ENCODE measurements at places on chromosomes 4 and X.

DNA sequence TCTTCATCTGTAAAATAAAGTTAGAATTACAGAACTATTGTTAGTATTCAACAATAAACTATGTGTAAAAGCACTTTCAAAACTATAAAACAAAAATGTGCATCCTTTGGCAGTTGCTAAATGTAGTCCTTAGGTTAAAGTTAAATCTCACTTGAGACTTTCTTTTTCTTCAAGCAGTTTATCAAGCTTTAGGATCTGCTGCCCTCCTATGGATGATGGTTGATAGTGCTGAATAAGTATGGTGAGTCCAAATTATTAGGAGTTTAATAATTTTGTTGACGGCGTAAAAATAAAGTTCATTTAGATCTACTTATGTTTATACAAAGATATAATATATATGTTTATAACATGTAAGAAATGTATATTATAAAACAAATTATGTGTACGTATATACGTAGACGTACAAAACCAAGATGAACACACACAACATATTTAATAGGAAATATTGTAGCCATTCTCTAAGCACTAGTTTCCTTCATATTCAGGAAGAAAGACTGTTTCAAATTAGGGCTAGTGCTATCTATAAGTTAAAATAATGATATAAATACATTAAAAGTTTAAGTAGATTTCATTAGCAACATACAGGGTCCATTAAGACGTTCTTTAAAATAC is 22.3 kb downstream of the UGT2A2 start:
- no peak for DNase-seq

- DNase-seq: no peak
These were observed 84.4 kb upstream of the STK26 start for GRCh38 chrX:131938749-131939148.

GRCh38 chr4:102174719-102175189 is 170.5 kb downstream of the SLC39A8 start:
- no peak for DNase-seq

DNA sequence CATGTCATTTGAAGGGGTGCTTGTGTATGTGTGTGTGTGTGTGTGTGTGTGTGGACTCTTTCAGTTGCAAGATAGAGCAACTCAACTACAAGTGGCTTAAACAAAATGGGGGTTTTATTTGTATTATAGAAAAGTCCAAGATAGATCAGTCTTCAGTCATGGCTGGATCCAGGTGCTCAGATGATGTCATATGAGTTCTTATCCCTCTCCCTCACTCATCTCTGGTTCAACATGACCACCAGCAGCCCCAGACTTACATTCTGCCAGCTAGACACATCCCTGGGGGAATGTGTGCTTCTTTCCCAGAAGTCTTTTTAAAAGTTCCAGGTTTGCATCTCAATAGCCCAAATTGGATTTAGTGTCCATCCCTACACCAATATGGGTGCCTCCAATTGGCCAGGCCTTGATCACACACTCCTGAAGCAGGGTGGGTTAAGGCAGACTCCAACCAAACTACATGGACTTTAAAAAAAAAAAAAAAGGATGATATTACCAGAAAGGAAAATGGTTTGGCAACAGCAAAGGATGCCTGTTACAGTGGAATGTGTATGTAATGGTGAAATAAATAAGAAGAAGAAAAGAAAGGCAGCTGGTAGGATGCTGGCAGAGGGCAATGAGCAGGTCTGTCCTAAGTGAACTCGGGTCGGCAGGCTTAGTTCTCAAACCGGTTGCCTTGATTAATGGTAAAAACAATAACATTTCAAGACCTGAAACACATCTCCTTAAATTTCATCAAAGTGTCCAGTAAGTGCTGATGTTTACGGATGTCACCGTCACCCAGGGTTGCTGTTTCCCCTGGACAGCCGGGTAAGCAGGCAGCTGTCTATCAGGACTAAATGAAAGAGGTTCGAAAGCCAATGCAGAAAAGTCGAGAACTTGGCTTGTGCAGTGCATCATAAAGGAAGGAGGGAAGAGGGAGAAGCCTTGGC is 107.7 kb downstream of the SMIM20 start:
- DNase-seq: no peak

GRCh38 chr4:163382178-163382869 is 38.6 kb downstream of the NPY5R start:
- no peak for DNase-seq

GRCh38 chr4:86280246-86280645 is 79.6 kb downstream of the MAPK10 start:
- DNase-seq: no peak

DNA sequence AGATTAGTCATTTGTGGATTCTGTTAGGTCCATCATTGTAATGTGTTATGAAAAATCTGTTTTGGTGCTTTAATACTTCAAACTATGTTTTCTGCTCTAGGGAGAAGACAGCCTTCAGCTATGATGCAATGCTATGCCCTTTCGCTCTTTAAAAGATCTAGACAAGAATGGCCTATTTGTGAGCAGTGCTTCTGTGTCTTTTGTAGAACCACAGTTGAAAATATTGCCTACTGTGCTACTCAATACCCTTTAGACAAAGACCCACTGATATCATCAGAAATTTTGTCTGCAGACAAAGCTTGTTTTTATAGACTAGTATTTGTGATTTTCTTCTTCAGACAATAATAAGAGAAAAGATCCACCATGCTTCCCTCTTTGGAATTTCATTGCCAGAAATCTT is 44.6 kb upstream of the SLITRK2 start:
- no peak for DNase-seq

- no peak for DNase-seq
These were observed 122.6 kb upstream of the BMPR1B start for GRCh38 chr4:94635177-94635576.

DNA sequence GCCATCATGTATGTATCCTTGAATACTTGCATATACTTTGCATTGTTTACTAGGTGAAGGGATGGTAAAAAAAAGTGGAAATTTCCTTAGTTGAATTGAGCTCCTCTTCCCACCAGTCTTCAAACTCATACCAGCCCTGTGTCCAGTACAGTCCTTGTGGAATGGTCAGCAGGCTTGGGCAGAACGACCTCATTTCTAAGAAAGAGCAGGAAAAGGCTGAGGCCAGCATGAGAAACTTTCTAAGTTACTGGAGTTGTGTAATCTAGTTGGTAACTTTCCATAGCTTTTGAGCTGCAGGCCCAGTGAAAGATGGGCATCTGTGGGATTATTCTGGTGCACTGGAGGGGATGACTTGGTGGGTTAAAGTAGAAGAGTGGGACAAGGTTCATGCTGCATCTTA is 87.6 kb downstream of the DCUN1D4 start:
- no peak for DNase-seq

DNA sequence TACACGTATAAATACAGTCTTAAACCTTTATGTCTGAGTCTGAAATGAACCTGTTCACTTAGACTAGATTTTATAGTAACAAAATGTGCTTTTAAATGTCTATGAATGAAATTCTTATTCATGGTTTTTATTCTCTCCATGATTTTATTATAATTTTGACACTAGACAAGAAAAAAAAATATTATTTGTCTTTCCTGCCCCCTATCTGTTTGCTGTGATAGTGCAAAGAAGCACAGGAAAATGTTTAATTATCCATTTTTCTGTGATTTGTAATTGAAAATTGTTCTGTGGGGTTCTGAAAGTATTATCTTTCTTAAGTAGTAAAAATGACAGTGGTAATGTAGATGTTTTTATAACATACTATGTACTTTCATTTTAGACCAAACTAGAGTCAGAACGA is 52.0 kb downstream of the INTS6L start:
- no peak for DNase-seq

GRCh38 chrX:69291116-69291515 is 125.9 kb upstream of the PJA1 start:
- DNase-seq: no peak

DNA sequence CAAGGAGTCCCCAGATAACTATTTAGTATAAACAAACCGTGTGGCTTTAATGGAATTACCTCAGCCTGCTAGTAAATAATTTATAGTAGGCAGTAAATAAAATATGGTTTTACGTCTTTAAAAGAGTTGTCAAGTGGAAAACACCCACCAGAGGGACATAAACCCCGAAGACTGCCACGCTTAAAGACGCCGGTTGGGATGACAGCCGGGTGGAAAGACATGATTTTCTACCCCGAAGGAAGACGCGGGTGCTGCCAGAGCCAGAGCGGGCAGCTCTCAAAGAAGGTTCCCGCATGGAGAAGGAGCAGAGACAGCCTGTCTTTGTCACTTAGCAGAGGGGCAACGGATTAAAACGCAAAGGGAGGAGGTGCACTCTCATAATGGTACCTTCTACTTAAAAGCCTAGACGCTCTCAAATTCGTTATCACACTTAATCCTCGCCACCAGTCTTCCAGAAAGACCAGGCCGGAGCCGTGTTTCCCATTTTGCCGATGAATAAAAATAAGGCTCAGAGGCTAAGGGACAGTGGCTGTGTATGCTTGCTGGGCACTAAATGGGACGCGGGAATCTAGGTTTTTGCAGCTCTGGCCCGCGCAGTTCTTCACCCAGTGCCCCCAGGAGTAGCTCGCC is 140.5 kb upstream of the ZIC3 start:
- DNase-seq: no peak

- DNase-seq: no peak
These were observed 480.7 kb downstream of the GRXCR1 start for GRCh38 chr4:43373201-43373600.

- no peak for DNase-seq
These were observed 80.2 kb upstream of the CDX4 start for GRCh38 chrX:73366696-73367095.

DNA sequence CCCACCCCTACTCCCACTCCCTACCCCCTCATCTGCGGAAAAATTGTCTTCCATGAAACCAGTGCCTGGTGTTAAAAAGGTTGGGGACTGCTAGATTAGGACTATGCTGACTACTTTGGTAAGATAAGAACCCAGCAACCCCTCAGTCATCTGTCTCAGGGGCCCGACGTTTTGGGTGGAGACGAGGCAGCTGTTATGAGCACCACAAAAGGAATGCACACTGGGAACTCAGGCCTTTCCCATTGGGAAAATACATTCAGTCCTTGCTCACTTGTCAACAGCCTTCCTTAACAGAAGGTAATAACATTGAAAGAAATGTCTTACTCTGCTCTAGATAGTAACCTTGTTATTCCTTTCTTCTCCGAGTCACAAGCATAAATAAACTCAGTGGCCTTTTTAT is 310.8 kb downstream of the AFF2 start:
- DNase-seq: no peak
